ENCODE measurements at places on chromosomes 7 and 10.

- DNase-seq: peak; percentile 31
These were observed 140.4 kb downstream of the PIP4K2A start for GRCh38 chr10:22573820-22574569.

- DNase-seq: no peak
These were observed 220.7 kb downstream of the ADARB2 start for GRCh38 chr10:1516492-1517165.

DNA sequence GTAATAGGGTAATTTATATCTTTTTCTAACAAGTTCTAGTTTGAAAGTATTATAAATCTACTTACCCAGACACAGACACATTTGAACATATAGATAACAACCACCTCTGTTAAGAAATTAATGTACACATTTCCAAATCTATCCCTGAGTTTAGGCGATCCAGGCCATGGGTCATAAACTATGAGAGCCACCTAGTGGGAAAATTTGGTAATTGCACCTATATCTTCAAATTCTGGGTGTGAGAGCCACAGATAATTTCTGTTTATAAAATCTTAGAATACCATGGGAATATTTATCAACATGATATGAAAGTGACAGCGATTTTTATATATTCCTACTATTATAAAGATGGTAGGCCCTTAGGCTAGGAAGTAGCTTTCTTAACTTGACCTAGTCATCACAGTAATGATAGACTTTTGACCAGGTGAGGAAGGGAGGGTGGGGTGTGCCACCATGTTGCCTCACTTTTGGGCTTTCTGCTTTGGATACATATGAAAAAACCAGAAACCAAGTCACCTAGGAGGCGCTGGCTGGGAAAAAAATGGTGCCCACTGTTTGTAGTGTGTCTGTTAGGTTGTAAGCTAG, 8.0 kb upstream of the EPHA1 start:
- peak; percentile 57 for DNase-seq

DNA sequence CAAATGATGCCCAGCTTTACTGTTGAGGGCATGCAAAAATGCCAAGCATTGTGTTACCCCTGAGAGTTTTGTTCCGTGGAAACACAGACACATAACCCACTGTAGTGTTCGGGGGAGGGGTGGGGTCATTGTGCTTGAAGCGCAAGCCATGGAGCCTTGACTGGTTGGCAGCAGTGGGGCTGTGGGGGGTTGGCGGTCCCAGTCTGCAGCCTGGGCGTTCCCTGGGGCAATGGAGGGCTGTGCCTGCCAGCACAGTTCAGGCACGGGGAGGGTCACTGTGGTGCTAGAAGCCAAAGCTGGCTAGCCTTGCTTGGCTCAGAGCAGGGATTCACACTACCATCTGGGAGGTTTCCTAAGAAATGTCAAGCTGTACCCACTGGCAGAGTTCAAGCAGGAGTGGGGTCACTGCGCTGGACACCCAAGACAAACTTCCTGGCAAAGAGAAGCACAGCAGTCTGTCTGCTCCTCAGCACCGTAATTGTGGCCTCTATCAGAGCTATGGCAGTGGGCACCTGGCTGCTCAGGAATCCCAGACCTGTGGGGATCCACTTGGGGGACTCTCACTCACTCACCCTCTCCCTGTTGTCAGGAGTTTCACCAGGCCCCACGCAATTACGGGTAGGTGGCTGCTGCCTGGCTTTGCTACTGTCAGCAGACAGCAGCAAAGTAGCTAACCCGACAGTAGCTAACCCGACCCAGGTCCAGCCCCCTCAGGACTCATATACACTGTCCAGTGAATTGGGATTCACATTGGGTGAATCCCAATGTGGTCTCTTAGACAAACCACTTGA, 292.4 kb downstream of the ZWINT start:
- DNase-seq: no peak
